Pancreas (tissue), 10 donors: ENCODE measurements at places on chromosomes 12 and 14. TPM values are rescaled to one million over a fixed set of nuclear protein-coding genes. Genes with fewer than 3 reads are reported as not detected.

- no peak for DNase-seq
- no peak overlapping the region for H3K27ac ChIP-seq
- no peaks in the 10 kb centered on the region for H3K4me1 ChIP-seq
- H3K27me3 ChIP-seq: no peaks in the 10 kb centered on the region
- H3K36me3 ChIP-seq: no peaks in the 10 kb centered on the region
These were observed 636.9 kb downstream of the TMEM121 start for GRCh38 chr14:106163316-106163715.

- H3K4me1 ChIP-seq: no peaks in the 10 kb centered on the region
- H3K4me3 ChIP-seq: no peak overlapping the region
- H3K27ac ChIP-seq: no peak overlapping the region
- no peak for DNase-seq
These were observed 212.6 kb downstream of the SLC16A7 start for GRCh38 chr12:59808317-59808910.

OTOGL gene
- 0.19 TPM for total RNA-seq

GRCh38 chr12:19248929-19249602, 119.5 kb downstream of the PLEKHA5 start:
- H3K27me3 ChIP-seq: no peaks in the 10 kb centered on the region
- no peak overlapping the region for H3K4me3 ChIP-seq

GRCh38 chr14:42229976-42230375, 623.3 kb downstream of the LRFN5 start:
- H3K4me1 ChIP-seq: no peaks in the 10 kb centered on the region
- H3K4me3 ChIP-seq: no peak overlapping the region
- DNase-seq: no peak
- H3K27ac ChIP-seq: no peak overlapping the region
- H3K27me3 ChIP-seq: no peaks in the 10 kb centered on the region
- no peaks in the 10 kb centered on the region for H3K36me3 ChIP-seq

DNA sequence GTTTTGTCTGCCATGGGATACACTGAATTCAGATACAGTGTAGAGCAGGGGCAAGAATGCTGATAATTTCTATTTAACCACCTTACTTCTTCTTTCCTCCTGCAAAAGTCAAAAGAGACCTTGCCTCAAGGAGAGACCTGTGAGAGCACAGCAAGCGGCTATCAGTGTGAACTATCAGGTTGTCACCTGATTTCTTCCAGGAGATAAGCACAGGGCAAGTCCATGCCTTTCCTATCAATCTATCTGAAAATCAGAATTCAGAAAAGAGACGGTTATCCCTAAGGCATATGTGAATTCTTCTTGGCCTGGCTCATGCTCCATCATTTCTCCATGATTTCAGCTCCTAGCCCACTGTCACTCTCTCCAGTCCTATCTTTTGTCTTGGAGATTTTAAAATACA, 128.9 kb upstream of the CCND2 start:
- no peaks in the 10 kb centered on the region for H3K27me3 ChIP-seq
- DNase-seq: no peak
- no peak overlapping the region for H3K27ac ChIP-seq
- H3K36me3 ChIP-seq: no peaks in the 10 kb centered on the region
- H3K4me1 ChIP-seq: no peaks in the 10 kb centered on the region

B4GALNT1 gene
- 0.24 TPM for total RNA-seq

DNA sequence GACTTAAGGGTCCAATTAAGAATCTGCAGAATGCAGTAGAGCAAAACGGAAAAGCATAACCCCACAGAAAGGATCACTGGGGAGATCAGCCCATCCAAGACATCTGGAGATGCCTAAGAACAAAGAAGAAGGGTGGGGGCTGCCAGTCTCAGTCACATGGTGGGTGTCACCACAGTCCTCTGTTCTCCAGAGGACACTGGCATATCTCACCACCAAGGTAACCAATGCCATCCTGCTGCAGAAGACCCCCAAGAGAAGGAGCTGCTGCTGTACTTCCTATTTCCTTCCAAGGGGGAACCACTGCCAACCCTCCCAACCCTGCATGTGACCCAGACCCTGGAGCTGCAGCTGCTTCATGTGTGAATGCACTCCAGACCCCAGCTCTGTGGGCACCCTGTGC, 91.2 kb downstream of the PTGER2 start:
- H3K27ac ChIP-seq: no peak overlapping the region
- no peak for DNase-seq
- no peaks in the 10 kb centered on the region for H3K27me3 ChIP-seq
- no peaks in the 10 kb centered on the region for H3K36me3 ChIP-seq
- H3K4me1 ChIP-seq: no peaks in the 10 kb centered on the region

CELA1 gene
- total RNA-seq: not detected

GRCh38 chr12:95759039-95759438, 31.5 kb downstream of the NTN4 start:
- no peaks in the 10 kb centered on the region for H3K27me3 ChIP-seq
- H3K27ac ChIP-seq: no peak overlapping the region
- no peaks in the 10 kb centered on the region for H3K36me3 ChIP-seq
- no peak for DNase-seq

DNA sequence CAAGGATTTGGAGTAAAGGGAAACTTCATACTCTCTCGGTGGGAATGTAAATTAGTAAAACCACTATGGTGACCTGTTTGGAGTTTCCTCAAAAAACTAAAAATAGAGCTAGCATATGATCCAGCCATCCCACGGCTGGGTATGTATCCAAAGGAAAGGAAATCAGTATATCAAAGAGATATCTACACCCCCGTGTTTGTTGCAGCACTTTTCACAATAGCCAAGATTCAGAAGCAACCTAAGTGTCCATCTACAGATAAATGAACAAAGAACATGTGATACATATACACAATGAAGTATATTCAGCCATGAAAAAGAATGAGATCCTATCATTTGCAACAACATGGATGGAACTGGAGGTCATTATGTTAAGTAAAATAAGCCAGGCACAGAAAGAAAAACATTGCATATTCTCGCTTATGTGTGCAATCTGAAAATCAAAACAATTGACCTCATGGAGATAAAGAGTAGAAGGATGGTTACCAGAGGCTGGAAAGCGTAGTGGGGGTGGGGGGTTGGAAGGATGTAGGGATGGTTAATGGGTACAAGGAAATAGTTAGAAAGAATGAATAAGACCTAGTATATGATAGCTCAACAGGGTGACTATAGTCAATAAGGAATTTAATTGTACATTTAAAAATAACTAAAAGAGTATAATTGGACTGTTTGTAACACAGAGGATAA, 468.0 kb downstream of the BCAT1 start:
- H3K27me3 ChIP-seq: no peaks in the 10 kb centered on the region
- no peak overlapping the region for H3K4me3 ChIP-seq
- DNase-seq: no peak
- H3K4me1 ChIP-seq: no peaks in the 10 kb centered on the region
- no peaks in the 10 kb centered on the region for H3K36me3 ChIP-seq

DNA sequence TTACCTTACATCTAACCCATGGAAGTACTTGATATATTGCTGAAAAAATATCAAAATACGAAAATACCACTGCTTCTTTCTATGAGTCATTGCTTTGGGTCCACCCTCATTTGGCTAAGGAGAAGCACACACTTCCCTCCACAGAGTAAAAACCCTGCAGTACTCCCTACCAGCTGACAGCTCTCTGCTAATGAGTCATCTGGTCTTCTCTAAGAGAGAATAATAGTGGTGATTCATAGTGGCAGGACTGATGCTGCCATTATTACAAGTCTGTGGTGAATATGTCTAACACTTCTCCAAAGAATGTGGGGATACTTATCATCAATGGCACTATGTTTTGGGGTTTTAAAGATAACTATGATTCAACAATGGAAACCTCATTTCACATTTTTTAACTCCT, 90.7 kb downstream of the PPFIA2 start:
- no peaks in the 10 kb centered on the region for H3K36me3 ChIP-seq
- H3K27me3 ChIP-seq: no peaks in the 10 kb centered on the region
- no peak overlapping the region for H3K27ac ChIP-seq
- no peak overlapping the region for H3K4me3 ChIP-seq
- DNase-seq: no peak

RPGRIP1 gene
- not detected for total RNA-seq

AHSA1 gene
- total RNA-seq: 64.3 TPM

GRCh38 chr12:33156042-33156441, 259.5 kb upstream of the PKP2 start:
- no peak overlapping the region for H3K27ac ChIP-seq
- no peak overlapping the region for H3K4me3 ChIP-seq
- no peaks in the 10 kb centered on the region for H3K36me3 ChIP-seq
- DNase-seq: no peak
- H3K4me1 ChIP-seq: no peaks in the 10 kb centered on the region

DNA sequence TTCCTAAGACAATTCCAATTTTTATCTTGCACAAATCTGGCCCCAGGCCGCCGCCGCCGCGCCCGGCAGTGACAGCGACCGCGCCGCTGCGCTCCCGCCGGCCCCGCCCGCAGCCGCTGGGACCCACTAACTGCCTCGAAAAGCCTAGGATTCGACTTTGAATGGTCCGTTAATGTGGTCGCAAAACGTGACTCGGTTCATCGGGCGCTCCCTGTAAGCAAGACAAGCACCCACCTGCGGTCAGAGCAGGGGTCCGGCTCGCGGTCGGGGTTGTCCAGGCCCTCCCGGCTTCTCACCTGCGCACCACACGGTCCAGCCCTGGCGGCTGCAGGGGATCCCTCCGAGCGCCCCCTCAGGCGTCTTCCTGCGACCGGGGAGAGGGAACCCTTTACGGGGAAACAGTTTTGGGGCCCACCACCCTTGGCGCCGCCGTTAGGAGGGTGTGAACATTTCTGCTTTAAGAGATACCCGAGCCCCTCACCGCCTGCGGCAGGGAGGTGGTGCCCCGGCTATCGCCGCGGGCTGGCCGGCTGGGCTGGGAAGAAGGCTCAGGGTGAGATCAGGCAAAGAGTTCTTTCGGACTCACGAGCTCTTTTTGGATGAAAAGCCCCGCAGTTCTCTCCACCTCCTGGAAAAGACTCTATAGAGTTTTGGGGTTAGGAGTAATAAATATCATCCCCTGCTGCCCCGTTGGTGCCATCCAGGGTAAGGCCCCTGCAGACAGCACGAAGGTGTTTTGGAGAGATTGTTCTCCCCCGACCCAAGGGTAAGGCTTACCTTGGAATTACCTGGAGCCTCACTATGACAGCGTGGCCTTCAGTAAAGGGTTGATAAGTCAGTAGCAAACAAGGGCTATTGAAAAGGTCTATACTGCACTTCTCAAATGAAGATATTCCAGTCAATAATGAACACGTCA, 13.6 kb upstream of the FOXJ2 start:
- peak; percentile 69 for DNase-seq
- H3K27ac ChIP-seq: no peak overlapping the region
- H3K36me3 ChIP-seq: no peaks in the 10 kb centered on the region
- no peaks in the 10 kb centered on the region for H3K27me3 ChIP-seq
- H3K4me3 ChIP-seq: peak overlapping the region; percentile 20

DNA sequence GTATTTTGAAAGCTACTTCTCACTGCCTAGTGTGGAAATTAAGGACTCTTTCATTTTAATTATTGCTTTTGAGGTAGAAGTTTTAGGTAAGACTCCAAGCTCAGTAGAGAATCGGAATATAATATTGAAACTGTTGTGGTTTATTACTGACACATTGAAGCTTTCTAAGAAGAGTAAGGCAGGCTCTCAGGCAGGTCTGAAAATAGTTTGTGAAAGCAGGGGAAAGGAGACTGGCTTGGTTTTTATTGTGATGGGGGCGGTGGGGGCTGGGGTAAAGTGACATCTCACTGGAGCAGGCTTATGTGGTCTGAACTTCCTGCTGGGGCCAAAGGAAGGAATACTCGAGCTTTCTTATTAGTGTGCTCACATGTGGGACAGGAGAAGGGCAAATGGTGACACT, 79.5 kb downstream of the OTOGL start:
- H3K4me1 ChIP-seq: no peaks in the 10 kb centered on the region
- DNase-seq: no peak
- H3K4me3 ChIP-seq: no peak overlapping the region
- H3K27ac ChIP-seq: no peak overlapping the region

DNA sequence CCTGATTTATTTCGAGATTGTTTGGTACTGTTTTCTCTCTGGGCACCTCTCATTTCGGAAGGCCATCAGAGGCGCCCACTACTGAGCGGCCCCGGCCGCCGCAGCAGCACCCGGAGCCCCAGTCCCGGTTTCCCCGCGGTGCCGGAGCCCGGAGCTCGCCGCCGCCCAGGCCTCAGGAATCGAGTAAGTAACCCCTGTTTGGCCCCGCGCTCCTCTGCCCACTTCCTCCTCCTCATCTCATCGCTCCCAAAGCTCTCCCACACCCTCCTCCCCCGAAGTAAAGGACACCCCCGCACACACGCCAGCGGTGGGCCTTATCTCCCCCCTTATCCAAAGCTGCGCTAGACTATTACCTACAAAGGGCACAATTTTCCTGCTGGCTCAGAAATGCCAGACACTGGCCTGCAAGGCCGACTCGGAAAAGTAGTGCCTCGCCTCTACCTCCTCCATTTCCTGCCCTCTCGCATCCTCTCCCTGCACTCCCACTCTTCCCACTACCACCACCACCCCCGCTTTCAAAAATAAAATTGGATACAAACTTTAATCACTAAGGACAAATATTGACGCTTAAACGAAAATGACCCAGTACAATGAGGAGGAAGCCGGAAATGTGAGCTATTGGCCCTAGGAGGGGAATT, 637 bp upstream of the FOXG1 start:
- H3K27ac ChIP-seq: no peak overlapping the region
- no peaks in the 10 kb centered on the region for H3K4me1 ChIP-seq
- no peak for DNase-seq

ANO2 gene
- total RNA-seq: 1.0 TPM
